ENCODE measurements at places on chromosomes 2 and 18. TPM values are rescaled to one million over a fixed set of nuclear protein-coding genes. Genes with fewer than 3 reads are reported as not detected.
A peak's percentile ranks its signal among the peaks of the same experiment; 100 is the strongest.

DNA sequence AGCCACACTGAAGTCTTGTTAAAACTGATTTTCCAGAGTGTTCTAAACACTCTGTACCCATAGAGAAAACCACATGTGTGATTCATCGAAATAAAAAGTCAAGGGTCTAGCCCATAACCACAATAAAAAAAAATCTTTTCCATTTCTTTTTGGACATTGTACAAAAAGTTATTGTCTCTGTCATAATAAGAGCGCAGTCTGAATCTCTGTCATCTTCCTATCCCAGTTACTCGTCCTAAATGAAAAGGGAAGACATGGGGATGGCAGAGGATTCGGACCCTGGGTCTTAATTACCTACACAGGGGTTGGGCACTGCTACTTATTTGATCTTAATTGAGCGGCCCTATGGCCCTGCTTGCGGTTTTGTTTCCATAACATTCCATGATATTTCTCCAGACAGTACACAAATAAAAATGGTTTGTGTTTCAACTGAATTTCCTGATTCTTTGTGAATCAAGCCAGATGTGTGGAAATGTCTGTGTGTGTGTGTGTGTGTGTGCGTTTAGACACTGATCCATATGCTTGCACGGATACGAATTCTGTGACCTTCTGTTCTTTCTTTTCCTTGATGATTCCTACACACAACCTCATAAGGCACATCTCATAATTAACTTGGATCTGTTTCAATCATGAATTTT lies 133.4 kb upstream of the SPATS2L start:
- no peak for DNase-seq

- no peak for DNase-seq
These were observed 3.5 kb downstream of the TMEM127 start for GRCh38 chr2:96262306-96262705.

GRCh38 chr2:197007716-197008628 lies 81.5 kb upstream of the PGAP1 start:
- DNase-seq: no peak

Gene SCN2A
- 0.14 TPM for total RNA-seq

- no peak for DNase-seq
These were observed 133.3 kb downstream of the DNAH6 start for GRCh38 chr2:84649487-84650142.

Gene AQP12B
- not detected for total RNA-seq

Gene DSG3
- not detected for total RNA-seq

- no peak for DNase-seq
These were observed 207.3 kb upstream of the PIK3C3 start for GRCh38 chr18:41747723-41748242.

GRCh38 chr18:61784834-61785233 lies 108.0 kb downstream of the RNF152 start:
- DNase-seq: no peak

Gene HSPE1
- total RNA-seq: 310 TPM

DNA sequence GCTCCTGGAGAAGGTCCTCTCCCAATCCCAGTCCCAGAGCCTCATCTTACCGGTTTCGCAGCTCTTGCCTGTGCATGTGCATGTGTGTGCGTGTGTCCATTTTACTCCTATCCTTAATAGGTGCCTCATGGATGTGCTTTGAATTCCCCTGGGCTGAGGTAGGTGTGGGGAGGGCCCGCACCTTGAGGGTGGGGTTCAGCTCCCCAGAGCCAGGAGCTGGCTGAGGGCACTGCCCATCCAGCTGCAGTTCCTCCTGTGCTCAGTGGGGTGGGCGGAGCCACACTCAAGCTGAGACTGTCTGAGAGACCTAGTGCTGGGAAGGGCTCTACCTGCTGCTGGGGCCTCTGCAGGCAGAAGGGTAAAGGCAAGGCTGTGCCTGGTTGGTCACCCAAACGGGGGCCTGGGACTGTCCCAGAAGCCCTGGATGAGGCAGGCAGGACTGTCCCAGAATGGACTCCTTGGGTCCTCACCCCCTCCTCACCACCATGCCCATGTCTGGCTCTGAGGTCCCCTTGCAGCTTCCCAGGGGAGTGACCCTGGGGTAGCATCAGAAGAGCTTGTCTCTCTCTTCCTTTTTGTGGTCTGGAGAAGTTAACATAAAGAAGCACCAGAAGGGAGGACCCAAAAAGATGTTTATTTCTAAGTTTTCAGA lies 8.9 kb downstream of the GDF7 start:
- DNase-seq: peak; percentile 19

DNA sequence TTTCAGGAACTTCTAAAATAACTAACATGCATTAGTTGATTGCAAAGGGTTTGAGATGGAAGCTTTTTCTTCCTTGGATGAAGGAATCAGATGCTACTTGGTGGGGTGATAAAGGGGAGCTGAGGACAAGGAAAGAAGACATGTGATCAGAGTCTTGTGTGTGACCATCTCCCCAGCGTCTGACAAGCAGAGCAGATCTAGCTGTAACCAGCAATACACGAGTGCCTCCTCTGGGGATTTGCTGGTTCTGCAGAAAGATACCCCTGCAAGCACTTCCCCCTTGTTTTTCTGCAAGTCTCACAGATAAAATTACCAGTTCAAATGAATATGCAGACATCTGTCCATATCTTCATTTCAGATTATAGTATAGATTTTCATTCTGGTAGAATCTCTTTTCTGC lies 2.7 kb downstream of the CDH7 start:
- no peak for DNase-seq

- DNase-seq: no peak
These were observed 113.4 kb upstream of the GLI2 start for GRCh38 chr2:120622159-120622869.

DNA sequence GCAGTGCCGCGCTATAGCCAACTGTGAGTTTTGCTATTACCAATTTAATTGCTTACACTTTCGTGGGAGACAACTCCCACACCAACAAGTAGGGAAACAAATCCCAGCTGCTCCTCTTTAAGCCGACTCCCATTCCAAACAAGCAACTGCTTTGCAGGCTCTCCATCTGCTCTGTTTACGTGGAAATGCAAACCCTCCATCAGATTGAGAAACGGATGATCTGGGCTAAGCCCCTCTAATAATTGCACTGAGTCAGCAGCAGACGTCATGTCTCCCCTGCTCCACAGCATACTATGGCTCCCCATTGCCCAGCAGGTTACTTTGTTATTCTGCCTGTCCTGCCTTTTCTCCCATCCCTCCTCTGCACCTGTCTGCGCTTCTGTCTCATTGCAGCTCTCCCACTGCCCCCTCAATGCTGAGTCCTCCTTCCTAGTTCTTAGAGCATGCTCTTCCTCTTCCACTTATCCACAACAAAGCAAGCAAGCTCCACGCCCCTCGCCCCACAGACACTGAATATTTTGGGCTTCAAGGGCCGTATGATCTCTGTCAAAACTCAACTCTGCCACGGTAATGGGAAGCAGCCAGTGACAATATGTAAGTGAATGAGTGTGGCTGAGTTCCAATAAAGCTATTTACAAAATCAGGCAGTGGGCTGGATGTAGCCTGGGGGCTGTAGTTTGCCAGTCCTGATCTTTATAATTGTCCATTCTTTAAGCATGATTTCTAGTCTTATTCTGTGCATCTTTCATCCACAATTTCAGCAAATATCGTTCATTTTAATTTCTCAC lies 39.5 kb upstream of the ARL4C start:
- DNase-seq: no peak
